ENCODE measurements at places on chromosomes 7 and 10.

- no peak for DNase-seq
These were observed 4.9 kb upstream of the OPTN start for GRCh38 chr10:13095094-13095493.

DNA sequence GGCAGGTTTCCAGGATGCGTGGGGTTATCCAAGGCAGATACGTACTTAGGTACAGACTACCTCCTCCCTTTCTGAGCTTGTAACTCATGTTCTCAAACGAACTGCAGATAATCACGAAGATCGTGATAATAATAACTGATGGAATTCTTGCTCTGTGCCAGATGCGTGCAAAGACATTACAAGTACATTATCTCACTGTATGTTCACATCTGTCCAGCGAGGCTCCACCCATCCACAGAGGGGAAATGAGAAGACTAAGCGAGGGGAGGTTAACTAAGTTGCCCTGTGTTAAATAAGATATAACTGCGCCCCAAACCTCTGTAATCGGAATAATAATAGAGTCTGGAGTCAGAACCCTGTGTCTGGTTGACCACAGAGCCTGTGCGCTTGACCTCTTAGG lies 1.9 kb downstream of the GALNT17 start:
- DNase-seq, result no peak

DNA sequence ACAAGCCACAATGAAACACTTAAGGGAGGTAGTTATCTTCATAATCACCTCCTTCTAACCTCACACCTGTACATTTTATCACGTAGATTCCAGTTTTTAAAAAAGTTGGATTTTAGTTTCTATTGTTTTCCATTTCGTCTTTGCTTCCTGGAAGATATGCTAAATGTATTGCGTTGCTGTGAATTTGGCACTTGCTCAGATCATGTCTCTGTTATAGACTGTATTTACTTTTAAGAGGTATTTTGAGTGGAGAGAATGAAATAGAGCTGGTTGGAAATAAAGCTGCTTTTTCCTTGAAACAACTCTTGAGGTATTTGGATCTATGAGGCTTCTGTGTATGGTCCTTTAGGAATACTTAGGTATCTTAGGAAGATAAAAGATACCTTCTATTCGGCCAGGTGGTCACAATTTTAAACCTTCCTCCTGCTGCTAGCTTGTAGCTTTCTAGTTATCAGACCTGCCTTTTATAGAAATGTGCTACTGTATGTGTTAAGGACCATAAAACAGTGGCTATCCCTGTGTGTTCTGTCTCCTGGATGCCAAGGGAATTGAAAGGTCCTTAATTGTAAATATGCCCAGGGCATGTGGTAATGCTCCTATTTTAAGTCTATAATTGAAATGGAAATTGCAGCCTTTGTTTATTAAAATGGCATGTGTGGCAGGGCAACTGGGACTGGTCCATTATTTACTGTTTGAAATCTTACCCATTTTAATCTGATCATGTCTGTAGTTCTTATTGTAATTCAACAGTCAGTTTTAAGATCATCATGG lies 147.7 kb downstream of the SND1 start:
- DNase-seq, result no peak

DNA sequence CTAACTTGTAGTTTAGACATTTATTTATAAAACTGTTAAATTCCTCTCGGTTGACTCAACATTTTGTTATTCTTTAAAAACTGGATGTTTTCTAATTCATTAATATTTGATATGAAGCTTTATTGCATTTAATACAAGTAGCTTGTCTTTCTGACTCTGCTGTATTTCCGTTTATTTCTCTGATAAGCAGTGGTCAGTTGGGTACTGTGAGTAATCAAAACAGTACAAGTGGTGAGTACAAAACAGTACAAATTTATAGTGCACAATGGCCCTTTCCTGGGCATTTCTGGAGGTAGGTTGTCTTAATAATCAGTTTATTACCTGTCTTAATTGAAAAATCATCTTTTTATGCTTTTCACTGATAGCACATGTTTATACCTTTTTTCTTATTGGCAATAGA lies 182.7 kb downstream of the CCSER2 start:
- DNase-seq, result no peak
